ENCODE measurements at places on chromosomes 6 and 20.

DNA sequence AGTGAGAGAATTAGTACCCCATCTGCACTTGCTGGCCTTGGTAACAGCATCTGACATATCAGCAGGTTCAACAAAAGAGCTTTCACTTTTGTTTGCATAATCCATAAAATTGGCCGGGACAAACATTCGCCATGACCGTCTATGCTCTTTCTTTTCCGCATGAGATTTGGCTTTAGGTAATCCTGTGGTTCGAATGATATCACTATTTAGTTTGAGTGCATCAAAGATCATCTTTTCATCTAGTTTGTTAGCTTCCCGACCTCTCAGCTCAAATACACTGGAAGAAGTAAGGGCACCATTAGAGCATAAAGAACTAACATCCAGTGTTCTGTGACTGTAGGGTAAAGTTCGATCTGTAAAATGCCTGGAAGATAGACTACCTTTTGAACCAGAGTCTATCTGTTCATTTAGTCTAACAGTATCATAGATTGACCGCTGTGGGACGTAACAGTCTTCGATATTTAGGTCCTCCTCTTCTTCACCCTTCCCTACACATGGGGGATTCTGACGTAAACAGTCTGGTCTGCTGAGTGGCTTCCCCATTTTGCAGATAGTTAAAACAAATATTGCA, 101.6 kb downstream of the DST start:
- DNase-seq, result no peak

- DNase-seq, result no peak
These were observed 154.6 kb downstream of the RFPL4B start for GRCh38 chr6:112501705-112502104.

- peak; percentile 37 for DNase-seq
These were observed 11.5 kb upstream of the ZNF133 start for GRCh38 chr20:18276821-18277220.

GRCh38 chr6:2426561-2427340, 181.3 kb upstream of the GMDS start:
- DNase-seq, result no peak

DNA sequence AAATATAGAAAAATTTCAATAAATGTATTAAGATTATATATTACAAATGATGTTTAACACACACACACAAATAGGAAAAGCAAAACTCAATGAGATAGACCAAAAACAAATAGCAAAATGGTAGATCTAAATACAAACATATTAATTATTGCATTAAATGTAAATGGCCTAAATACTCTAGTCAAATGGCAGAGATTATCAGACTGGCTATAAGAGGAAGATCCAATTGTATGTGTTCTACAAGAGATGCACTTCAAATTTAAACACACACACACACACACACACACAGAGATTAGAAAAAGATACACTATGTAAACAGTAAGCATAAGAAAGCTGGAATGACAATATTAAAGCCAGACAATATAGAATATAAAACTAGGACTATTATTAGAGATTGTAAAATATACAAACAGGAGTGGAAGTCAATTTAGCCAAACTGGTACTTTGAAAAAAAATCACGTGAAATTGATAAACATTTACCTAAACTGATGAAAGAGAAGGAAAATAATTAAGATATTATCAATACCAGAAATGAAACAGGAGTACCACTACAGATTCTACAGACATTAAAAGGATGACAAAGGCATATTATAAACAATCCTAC, 150.5 kb downstream of the TBXT start:
- no peak for DNase-seq

GRCh38 chr6:143165315-143165855, 104.7 kb downstream of the AIG1 start:
- no peak for DNase-seq

DNA sequence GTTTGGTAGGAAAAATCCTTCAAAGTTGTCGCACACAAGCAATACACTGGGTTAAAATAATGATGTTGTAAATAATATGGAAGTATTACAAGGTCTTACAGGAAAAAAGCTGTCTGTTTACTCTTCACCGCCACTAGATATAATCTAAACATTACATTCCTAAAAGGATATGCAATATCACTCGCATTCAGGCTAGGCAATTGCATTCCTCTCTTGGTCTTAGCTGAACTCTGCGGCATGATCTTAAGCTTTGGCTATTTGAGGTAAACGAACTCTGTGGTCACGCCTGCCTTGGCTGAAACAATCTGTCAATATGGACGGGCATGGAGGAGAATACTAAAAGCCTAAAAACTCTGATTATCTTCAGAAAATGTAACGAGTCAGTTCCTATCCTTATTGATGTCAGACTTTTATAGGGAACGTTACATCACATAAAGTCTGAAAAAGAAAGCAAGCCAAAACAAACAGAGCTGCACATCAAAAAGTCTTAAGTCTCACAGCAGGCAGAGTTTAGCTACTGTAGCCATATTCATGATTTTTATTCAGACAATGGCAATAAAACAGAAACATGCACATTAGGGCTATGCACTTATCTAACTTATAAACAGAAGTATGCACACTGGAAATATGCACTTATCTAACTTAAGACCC, 30.8 kb upstream of the FILIP1 start:
- DNase-seq, result no peak

- DNase-seq, result no peak
These were observed 27.9 kb upstream of the ID1 start for GRCh38 chr20:31577194-31577593.

DNA sequence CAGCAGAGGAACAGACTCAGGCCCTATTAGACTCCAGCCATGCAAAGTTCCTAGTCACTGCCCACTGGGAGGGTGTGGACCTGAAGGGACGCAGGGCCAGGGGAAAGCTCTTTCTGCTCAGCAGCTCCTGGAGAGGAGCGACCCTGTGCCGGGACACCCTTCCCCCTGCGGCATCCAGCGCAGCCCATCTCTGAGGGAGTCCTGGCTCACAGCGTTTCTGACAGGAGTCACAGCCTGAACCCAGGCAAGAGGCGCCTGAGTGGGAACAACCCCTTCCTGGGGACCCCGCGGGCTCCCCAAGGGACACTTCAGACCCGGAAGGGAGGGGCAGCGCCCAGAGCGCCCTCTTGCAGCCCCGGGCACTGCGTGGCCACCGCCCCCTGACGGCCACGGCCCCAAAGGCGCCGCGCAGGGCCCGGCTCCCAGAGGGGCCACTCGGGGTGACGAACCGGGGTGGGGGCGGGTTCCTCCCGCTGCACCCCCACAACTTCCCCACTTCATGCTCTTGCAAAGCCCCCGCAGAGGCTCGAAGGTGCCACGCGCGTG, 862 bp downstream of the UCKL1 start:
- DNase-seq, result no peak

DNA sequence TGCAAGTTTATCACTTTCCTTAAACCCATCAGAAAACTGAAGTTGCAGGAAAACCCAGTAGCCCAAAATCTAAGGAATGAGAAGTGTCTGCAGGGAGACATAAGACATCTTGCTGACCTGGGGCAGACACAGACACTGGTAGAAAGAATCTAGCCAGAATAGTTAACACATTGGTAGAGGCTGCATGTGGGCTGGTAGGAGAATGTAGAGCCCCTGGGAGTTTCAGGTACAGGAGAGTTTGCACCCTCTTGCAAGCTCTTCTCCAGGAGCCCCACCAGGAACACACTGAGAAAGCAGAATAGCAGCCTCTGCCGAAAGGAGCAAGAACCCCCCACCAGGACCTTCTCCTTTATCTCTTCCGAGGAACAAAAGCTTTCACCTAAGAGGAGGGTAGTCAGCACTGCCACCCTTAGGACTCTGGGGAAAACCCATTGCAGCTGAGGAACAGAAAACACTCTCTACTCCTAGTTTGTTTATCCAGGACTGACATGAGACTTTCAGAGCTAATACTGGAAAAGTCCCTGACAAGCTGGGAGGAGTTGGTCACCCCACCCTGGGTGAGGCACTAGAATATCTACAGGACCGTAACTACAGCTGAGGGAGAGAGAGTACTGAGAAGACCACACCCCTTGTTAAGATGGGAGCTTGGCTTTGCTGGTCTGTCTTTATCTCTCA, 10.5 kb upstream of the OGFRL1 start:
- DNase-seq, result no peak

GRCh38 chr6:15773806-15774410, 111.1 kb upstream of the DTNBP1 start:
- DNase-seq, result no peak

- DNase-seq, result no peak
These were observed 7.3 kb upstream of the SIRPG start for GRCh38 chr20:1664911-1665310.
